Stimulated activated CD4-positive, alpha-beta T cell treated with anti-CD3 and anti-CD28 coated beads, Interleukin-15, amount 100 ng/mL, for 1 hour (primary cell): ENCODE measurements at places on chromosomes 1 and 21.

DNA sequence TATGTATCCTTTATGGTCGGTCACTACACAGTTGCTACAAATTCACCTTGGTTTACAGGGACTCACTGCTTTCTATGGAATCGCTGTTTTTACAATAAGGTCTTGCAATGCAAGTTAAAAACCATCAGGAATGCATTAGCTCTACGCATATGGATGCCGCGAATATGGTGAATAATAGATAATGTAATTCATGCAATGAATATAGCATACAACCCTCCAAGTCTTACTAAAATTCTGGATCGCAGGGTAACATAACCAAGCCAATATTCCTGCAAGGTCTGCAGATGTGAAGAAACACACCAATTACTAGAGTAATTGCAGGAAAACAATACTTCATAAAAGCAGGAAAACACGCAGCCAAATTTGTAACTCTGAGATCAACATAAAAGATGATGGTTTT lies 75.6 kb upstream of the BACE2 start:
- no peak for DNase-seq

DNA sequence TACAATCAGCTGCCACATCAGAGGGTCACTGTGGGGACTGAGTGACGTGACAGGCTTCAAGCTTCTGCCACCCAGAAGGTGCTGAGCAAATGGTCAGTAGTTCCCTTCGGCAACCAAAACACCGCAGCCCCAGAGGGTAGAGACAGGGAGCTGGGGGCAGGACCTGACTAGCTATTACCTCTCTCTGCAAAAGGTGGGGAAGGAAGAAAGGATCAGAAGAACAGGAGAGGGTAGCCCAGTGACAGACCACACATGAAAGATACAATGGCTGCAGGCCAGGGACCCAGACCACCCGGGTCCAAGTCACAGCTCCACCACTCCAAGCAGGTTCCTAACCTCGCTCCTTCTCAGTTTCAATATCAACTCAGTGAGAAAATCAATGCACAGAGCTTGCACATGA lies 377.1 kb downstream of the NPHP4 start:
- no peak for DNase-seq

- no peak for DNase-seq
Measured at GRCh38 chr1:31717341-31717740, 13.5 kb upstream of the COL16A1 start.

DNA sequence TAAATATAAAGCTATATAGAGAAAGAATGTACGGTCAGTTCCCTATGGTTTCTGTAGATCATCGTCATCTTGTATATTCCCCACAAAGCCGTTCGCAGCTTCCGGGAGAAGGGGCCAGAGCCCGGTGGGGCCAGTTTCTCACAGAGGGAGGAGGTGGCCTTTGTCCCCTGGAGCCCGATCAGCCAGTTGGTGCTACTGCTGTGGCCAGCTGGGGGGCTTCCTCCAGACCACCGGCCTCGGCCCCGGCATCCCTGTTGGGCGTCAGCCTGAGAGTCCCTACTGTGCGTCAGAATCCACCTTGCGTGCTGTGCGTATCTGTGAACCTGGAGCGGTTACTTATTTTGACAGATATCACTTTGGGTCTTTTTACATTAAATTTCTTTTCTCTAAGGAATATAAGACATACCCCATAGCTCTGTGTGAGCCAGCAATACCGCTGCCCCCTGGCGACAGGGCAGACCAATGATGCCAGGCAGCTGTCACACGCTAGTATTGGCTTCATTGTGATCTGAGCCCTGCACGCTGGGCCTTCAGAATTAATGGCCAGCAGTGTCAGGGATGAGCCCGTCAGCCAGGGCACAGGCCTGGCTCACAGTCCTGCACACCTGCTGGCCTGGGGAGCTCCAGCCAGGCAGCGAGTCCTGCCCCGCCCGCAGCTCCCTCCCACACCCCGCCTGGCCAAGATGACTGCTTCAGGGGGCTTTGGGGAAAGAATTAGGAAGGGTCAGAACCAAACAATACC lies 145.9 kb downstream of the PGBD5 start:
- DNase-seq, result no peak

DNA sequence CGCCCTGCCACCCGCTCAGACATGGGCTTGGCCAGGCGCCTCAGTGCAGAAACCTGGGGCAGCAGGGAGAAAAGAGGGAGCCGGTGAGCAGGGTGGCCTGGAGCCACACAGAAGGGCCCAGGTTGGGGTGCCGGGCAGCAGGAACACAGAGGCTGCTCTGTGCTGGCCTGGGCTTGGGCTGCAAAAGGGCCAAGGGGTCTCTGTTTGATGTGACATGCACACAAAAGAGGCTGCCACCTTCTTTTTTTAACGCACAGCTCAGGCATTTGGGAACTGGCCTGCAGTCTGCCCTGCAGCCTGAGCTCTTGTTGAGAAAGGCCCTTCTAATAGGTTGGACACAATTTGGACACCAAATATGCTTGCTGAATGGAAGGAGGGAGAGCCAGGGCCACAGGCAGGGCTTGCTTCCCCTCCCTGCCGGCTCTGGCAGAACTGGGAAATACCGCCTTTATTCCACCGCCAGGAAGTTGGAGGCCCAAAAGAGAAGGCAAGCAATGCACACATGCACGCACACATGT lies 32.4 kb downstream of the KIF21B start:
- DNase-seq, result no peak

GRCh38 chr1:12552111-12552888 lies 65.7 kb downstream of the DHRS3 start:
- no peak for DNase-seq

DNA sequence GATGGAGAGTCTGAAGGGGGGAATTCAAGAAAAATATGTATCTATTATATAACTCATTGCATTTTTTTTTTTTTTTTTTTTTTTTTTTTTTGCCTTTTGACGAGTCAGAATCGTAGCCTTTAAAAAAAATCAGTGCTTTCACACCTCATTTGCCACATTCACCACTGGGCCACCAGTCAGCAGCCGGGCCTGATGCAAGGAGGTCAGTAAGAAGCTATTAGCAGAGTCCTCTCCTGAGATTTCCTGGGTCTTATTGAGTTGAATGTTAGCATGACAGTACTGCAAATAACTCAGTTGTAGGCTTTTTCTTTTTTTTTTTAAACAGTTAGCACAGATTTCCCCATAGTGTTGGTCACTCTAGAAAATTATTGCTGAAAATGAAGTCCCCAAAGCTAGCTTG lies 139.8 kb downstream of the SPATA17 start:
- DNase-seq, result no peak

DNA sequence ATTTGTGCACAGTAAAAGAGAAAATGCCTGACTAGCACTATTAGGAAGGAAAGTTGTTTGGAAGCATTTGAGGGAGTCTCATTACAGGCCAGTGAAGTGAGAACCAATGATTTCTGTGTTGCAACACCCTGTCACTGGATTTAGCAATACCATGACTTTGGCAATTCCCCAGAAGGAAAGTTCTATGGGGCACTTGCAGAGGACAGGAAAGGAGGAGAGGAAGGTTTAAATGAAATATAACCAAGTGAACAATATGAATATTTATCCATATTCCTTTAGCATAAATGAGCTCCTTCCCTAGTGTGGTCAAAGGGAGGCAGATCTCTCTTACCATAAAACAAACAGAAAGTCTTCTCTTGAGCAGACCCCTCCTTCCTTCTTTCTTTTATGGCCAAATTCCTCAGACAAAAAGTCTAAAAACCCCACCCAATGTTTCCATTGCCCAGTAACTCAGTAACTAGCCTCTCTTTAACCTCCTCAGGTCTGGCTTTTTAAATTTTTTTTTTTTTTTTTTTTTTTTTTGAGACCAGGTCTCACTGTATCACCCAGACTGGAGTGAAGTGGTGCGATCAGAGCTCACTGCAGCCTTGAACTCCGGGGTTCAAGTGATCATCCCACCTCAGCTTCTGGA lies 5.5 kb downstream of the TLR5 start:
- no peak for DNase-seq

DNA sequence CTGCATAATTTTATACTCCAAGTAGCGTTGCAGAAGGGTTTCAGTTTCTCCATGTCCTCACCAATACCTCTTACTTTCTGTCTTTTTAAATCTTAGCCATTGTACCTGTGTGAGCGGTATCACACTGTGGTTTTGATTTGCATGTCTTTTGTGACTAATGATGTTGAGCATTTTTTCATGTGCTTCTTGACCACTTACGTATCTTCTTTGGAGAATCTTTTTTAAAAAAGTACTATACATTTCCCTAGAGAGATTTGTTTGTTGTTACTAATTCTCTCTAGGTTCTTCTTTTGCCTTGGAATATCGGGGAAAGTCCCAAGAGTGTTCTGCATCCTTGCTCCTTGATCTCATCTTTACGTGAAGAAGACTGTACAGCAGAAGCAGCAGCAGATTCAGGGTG lies 81.8 kb upstream of the WARS2 start:
- no peak for DNase-seq
